ENCODE measurements at places on chromosomes 2 and 18.
A peak's percentile ranks its signal among the peaks of the same experiment; 100 is the strongest.

GRCh38 chr2:86216575-86217555 is 17.6 kb downstream of the MRPL35 start:
- DNase-seq = no peak

- no peak for DNase-seq
These were observed 56.3 kb downstream of the KCNS3 start for GRCh38 chr2:17934721-17935120.

GRCh38 chr2:186683341-186683740 is 10.5 kb upstream of the FAM171B start:
- DNase-seq = no peak

DNA sequence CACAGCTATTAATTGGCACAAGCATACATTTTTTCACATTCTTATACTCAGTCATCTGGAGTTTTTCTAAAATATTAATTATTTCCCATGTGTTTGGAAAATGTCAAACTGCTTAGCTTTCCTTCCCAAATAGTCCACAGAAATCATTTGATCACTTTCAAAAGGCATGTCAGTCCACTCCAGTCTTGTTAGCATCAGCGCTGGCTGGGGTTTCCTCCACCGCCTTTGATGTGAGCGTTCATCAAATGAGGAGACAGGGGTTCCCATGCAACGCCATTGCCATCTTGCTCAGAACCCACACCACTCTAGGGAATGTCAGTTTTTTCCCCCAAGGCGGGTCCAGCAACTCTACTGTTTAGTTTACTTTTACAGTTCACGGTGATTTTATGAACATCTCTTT is 13.1 kb upstream of the RAX start:
- DNase-seq = no peak

DNA sequence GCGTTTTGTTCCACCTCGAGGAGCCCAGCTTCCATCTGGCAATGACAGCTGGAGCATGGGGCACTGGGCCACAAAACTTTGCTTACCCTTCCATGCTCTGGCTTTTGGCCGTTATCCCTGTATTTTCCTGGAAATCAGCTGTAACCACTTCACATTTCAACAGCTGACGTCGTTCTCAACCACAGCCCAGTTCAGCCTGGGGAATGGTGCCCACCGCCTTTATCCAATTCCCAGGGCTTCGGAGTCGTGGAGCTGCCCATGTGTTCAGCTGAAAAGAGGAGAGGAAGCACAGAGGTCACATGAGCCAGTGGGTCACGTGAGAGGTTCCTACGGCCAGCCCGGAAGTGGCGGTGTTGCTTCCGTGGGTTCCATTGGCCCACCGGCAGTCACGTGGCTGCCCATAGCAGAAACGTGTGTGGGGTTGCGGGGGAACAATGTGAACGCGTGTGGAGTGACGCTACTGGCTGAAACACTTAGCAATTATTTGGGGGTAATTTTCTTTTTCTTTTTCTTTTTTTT is 16.7 kb upstream of the EDAR start:
- DNase-seq = peak; percentile 2

DNA sequence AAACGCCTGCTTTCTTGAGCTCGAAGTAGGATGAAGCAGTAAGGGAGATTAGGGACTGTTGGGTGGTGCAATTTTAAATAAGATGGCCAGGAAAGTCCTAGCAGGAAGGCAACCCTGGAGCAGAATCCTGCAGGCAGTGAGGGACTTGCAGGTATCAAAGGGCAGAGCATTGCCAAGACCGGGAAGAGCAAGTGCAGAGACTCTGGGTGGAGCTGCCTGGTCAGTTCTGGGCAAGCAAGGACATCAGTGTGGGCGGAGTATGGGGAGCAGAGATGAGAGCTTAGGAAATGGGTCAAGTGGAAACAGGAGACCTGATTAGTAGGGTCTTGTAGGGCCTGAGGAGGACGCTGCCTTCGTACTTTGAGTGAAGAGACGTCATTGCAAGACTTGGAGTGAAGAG is 64.4 kb upstream of the NCK2 start:
- no peak for DNase-seq

DNA sequence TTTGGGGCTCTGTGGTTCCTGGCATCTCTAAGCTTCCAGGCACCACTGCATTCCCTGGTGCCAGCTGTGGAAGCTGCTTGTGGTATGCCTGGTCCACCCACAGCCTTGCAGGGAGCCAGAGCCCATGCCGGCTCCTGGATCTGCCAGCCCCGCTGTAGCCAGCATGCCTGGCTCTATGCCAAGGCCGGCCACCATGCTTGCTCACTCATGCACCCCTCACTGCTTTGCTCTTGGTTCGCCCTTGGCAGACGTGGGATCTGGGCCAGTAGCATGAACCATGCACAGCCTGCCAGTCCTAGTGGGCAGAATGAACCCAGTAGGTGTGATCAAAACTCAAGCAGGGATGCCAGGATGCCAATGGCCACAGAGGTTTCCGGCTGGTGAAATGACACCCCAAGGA is 634.2 kb upstream of the TMEFF2 start:
- no peak for DNase-seq

GRCh38 chr2:61640406-61640805 is 102.2 kb upstream of the XPO1 start:
- no peak for DNase-seq
